ENCODE measurements at places on chromosomes 3 and 15.

DNA sequence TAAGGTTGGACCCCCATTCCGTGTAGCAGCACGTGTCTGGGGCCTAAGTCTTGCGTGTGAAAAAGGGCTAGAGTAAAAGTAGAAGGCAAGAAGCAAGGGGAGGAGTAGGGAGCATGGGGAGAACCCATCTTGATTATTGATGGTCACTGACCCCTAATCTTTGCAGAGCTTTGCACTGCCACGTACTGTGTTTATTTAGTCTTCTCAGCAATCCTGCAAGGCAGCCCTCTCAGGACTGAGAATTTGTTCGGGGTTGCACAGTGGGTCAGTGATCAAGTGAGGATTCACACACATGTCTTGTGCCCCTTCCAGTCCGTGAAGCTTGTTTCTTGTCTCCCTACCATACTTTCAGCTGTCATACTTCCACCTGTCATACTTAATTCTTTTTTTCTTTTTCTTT lies 7.2 kb downstream of the SEMA4B start:
- DNase-seq = no peak

DNA sequence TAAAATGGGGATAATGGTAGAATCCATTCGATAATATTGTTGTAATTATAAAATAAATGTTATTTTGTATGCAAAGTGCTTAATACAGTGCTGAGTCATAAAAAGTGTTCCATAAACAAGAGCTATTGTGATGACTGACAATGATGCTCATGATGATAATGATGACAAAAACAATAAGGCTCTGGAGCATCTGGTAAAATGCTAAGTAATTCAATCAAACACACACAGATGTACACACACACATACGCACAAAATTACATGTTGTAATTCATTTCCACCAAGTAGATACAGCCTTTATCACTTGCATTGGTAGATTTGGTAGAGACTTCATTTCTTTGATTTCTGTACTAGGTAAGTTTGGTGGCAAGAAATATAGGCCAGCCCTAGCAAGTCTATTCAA lies 163.8 kb downstream of the FHIT start:
- no peak for DNase-seq

- no peak for DNase-seq
Measured at GRCh38 chr15:27097506-27097905, 126.5 kb downstream of the GABRG3 start.

DNA sequence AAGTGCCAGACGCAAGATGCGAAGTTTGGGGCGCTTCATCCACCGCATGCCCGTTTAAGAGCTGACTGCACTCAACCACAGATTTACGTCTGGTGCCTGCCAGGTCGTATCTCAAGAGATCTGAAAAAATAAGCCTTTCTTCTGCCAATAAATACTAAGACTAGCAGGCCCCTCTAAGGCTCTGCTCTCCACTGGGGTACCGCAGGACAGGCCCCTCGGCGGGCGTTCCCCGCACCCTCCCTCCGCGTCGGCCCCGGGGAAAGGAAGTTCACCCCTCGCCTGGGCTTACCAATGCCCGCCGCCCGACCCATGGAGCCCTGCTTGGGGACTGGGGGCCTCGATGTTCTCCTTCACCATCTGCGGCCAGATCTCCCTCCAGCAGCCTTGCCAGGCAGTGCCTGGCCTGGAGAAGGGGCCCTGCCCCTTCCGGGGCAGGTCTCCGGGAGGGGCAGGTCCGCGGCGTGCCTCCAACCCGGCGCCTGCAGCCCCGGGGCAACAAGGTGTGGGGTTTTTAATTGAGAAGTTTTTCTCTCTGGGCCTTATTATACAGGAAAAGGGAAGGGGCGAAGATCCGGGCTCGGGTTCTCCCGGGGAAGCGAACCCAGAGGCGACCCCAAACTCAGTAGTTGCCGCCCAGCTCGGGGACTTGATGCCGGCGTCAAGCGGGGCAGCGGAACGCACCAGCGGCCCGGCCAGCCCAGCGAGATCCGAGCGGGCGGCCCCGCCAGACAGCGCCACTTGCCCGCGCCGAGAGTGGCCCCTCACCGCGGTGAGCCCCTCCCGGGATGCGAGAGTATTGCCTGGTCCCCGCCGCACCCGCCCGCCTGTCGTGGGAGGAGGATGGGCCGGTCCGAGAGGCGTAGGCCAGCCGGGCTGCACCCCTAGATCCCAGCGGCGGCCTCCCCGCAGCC lies 735 bp downstream of the GOLGA8B start:
- DNase-seq = no peak

DNA sequence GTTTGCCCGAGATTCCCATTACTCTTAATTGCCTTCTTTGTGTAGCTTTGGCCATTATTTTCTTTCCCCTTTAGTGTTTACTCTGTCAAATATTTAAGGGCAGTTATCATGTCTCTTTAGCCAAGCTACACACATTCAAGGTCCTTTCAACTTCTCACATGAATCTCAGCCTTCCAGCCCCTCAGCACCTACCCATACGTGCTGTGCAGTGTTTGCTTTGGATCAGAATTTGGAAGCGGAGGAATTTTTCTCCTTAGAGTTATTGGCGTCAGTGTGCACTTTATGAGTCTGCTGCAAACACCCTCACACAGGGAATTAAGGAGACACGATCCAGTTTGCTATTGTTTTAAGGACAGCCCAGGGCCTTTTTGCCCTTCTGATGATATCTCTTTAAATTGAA lies 231.6 kb downstream of the CACNA2D3 start:
- no peak for DNase-seq

GRCh38 chr3:12959410-12959809 lies 113.8 kb downstream of the IQSEC1 start:
- no peak for DNase-seq

Data from stimulated activated CD4-positive, alpha-beta T cell treated with anti-CD3 and anti-CD28 coated beads, TNF-alpha, amount 100 ng/mL, for 48 hours (primary cell).